ENCODE measurements at places on chromosomes 6 and 20.

- no peak for DNase-seq
These were observed 70.0 kb downstream of the CD109 start for GRCh38 chr6:73766040-73766439.

DNA sequence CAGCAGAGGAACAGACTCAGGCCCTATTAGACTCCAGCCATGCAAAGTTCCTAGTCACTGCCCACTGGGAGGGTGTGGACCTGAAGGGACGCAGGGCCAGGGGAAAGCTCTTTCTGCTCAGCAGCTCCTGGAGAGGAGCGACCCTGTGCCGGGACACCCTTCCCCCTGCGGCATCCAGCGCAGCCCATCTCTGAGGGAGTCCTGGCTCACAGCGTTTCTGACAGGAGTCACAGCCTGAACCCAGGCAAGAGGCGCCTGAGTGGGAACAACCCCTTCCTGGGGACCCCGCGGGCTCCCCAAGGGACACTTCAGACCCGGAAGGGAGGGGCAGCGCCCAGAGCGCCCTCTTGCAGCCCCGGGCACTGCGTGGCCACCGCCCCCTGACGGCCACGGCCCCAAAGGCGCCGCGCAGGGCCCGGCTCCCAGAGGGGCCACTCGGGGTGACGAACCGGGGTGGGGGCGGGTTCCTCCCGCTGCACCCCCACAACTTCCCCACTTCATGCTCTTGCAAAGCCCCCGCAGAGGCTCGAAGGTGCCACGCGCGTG is 862 bp downstream of the UCKL1 start:
- peak; percentile 60 for DNase-seq

GRCh38 chr6:142945446-142946180 is 637 bp upstream of the HIVEP2 start:
- no peak for DNase-seq

- no peak for DNase-seq
These were observed 705 bp upstream of the UTRN start for GRCh38 chr6:144284478-144284782.

Data from activated T-cell treated with anti-CD3 and anti-CD28 coated beads, Interleukin-2, amount 50 U/mL, for 1 hour (primary cell).